ENCODE measurements at places on chromosomes 11 and 22. TPM values are rescaled to one million over a fixed set of nuclear protein-coding genes. Genes with fewer than 3 reads are reported as not detected.

The SLC7A4 gene
- total RNA-seq = not detected

The TMEM191C gene
- total RNA-seq = 3.0 TPM

The LRP4 gene
- total RNA-seq = 0.09 TPM

The TSGA10IP gene
- total RNA-seq = not detected

The OR10D3 gene
- not detected for total RNA-seq

The C22orf31 gene
- total RNA-seq = not detected

The OR52E8 gene
- total RNA-seq = not detected

The RHOD gene
- 3.4 TPM for total RNA-seq

The YPEL1 gene
- total RNA-seq = 2.5 TPM

The PDGFB gene
- 2.9 TPM for total RNA-seq

The MYO18B gene
- total RNA-seq = 2.4 TPM

The DAGLA gene
- total RNA-seq = 0.09 TPM

The SAAL1 gene
- 29.3 TPM for total RNA-seq

The NDUFS3 gene
- 84.2 TPM for total RNA-seq

The DEPDC7 gene
- 1.2 TPM for total RNA-seq

The FBLN1 gene
- total RNA-seq = not detected

All from activated T-cell treated with anti-CD3 and anti-CD28 coated beads, Interleukin-2, amount 50 U/mL, for 72 hours (primary cell).